ENCODE measurements at places on chromosomes 13 and 19.

DNA sequence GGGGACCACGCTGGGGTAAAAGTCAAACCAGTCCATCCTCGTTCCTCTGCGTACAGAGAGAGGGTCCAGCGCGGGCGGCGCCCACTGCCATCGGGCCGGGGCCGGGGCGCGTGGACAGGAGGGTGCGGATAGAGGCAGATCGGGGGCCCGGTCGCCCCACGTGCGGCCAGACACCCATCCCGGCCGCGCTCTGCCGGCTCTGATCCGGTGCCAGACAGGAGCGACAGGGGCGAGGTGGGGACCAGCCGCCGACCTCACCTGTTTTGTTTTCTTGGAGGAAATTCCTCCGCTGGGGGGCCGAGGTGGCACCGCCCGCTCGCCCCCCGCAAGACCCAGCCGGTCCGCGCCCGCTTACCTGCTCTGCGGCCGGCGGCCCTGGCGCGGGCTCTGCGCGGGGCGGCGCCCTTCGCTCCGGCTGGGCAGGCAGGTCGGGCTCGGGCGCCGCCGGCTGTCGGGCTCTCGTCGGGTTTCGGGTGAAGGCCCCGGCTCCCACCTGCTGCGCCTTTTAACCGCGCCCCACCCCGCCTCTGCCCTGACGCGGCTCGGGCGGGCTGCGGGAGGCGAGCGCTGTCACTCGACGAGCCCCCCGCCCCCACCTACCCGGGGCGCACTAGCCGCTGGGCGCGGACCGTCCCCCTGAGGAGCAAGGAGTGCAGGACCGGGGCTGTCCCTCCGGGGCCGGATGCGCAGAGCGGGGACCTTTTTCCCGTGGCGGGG lies at the start of gene GJB6:
Gene GJB6 (minus strand): TSS at position 481 of the 717 bp plus-strand sequence. CDS start 8,839 bp downstream, outside the sequence.
- DNase-seq = peak; percentile 23

GRCh38 chr13:43647471-43647870 lies 139.3 kb downstream of the ENOX1 start:
- no peak for DNase-seq

- no peak for DNase-seq
Measured at GRCh38 chr13:66071608-66072007, 1158.5 kb downstream of the PCDH9 start.

DNA sequence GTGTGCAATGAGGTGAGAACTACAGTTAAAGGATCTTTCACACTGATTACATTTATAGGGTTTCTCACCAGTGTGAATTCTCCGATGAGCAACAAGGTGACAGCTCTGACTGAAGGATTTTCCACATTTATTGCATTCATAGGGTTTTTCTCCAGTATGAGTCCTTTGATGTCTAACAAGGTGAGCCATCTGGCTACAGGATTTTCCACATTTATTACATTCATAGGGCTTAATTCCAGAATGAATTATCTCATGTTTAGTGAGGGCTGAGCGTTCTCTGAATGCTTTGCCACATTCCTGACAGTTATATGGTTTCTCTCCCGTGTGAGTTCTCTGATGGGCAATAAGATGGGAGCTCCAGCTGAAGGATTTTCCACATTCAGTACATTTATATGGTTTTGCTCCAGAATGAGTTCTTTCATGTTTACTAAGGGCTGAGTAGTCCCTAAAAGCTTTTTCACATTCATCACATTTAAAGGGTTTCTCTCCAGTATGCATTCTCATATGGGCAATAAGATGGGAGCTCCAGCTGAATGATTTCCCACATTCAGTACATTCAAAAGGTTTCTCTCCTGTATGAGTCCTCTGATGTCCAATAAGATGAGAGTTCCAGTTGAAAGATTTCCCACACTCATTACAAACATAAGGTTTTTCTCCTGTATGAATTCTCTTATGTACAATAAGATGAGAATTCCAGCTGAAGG lies 4.4 kb upstream of the C19orf18 start:
- no peak for DNase-seq

- DNase-seq = no peak
Measured at GRCh38 chr13:25302121-25302520, 696 bp downstream of the NUP58 start.

GRCh38 chr13:110228936-110229904 lies 77.7 kb downstream of the COL4A1 start:
- no peak for DNase-seq

DNA sequence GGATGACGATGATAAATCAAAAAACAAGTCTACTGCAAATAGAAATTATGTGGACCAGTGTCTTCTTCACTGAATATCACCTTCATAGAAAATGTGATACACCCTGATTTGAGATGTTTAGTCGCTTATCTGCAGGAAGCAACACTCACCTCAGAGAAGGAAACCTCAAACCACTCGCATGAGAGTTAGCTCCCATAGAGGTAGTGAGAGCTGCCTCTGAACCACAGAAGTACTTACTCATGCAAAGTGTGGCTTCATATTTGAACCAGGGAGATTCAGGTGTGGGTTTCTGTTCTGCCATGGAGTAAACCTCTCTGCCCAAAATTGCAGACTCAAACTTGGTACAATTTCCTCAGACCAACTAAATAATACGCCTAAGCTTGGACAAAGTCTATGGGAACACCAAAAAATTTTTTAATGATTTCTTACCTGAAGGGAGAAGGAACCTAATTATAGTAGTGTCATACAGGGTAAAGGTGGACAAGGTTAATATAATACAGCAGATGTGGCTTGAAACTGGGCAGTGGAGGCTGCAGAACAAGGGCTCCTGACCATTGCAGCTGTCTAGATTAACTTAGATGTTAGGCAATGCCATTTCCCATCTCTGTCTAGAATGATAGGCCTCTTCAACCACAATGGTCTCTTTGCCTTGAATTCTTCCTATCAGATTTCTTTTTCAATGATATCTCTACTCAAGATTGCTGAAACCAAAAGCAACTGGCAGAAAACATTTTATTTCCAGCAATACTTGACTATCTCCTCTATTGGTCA lies 29.6 kb upstream of the RCBTB2 start:
- DNase-seq = no peak

DNA sequence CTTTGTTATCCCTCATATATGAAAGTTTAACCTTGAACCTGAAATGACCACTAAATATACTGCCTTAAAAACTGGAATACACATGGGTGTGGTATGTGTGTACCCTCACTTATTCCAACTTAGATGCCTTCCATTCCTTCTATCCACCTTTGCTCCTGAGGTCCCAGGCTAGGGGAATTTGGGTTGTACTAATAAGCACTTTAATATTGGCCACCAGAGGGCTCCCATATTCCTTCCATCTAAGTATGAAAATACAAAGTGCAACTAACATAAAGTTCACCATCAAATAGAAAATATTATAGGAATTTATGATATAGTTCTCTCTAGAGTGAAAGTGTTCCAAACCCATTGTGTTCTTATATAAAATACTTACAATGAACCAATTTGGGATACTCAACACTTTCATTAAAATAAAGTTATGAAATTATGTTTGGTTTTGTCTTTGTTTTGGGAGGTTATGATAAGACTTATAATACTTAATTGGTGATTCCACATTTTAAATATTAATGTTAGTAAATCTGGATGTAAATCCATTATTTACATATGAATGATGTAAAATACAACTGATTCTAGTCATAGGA lies 62.3 kb downstream of the ITGBL1 start:
- DNase-seq = no peak

GRCh38 chr19:44847144-44848035 lies 1.3 kb downstream of the NECTIN2 start:
- no peak for DNase-seq

GRCh38 chr19:17405250-17406045 lies at the start of gene BST2:
Gene BST2, minus strand, starts transcription at chr19:17405630. Its CDS starts 55 bp downstream, at chr19:17405575.
- no peak for DNase-seq

- DNase-seq = no peak
Measured at GRCh38 chr19:54432144-54432738, 16.8 kb upstream of the LENG8 start.

- no peak for DNase-seq
Measured at GRCh38 chr19:3975144-3975543, 4.2 kb upstream of the DAPK3 start.

GRCh38 chr19:46176116-46176860 lies 28.2 kb downstream of the IGFL2 start:
- no peak for DNase-seq

GRCh38 chr13:102707467-102707866 lies 12.6 kb upstream of the METTL21C start:
- DNase-seq = no peak

DNA sequence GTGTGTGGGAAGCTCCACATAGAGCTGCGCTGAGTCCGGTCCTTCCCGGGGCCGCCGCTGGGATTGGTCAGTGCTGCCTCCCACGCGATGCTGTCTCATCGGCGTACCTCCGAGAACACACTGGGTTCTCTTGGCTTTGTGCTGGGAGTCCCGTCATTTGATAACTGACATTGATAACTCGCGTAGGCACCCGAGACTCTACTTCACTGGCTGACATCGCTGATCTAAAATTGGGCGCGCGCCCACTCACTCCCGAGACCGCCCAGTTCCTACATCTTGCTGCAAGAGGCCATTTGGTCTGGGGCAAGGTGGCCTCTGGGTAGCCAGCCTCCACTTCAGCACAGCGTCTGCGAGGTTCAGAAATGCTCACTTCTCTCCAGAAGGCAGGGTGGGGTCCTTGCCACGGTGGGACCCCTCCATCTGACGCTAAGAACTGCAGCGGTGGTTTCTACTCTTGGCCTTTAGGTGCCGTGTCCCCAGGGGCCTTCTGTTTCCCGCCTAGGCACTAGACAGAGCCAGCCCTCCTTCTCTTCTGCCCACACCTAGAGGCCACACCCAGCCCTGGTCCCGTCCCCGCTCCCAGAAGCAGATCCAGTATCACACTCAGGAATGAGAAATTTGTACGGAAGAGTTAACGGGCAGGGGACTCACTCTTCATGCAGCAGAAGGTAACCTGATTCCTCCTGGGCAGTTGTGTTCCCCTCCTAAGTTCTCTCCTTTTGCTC lies 40.7 kb upstream of the ATP11A start:
- no peak for DNase-seq

- no peak for DNase-seq
Measured at GRCh38 chr19:15015946-15016542, 33.2 kb upstream of the CASP14 start.

- no peak for DNase-seq
Measured at GRCh38 chr19:14648506-14648905, 26.1 kb downstream of the ADGRE3 start.

- no peak for DNase-seq
Measured at GRCh38 chr19:24054044-24054935, 32.7 kb upstream of the ZNF254 start.

GRCh38 chr19:35332817-35333216 lies 3.8 kb downstream of the CD22 start:
- DNase-seq = peak; percentile 19

DNA sequence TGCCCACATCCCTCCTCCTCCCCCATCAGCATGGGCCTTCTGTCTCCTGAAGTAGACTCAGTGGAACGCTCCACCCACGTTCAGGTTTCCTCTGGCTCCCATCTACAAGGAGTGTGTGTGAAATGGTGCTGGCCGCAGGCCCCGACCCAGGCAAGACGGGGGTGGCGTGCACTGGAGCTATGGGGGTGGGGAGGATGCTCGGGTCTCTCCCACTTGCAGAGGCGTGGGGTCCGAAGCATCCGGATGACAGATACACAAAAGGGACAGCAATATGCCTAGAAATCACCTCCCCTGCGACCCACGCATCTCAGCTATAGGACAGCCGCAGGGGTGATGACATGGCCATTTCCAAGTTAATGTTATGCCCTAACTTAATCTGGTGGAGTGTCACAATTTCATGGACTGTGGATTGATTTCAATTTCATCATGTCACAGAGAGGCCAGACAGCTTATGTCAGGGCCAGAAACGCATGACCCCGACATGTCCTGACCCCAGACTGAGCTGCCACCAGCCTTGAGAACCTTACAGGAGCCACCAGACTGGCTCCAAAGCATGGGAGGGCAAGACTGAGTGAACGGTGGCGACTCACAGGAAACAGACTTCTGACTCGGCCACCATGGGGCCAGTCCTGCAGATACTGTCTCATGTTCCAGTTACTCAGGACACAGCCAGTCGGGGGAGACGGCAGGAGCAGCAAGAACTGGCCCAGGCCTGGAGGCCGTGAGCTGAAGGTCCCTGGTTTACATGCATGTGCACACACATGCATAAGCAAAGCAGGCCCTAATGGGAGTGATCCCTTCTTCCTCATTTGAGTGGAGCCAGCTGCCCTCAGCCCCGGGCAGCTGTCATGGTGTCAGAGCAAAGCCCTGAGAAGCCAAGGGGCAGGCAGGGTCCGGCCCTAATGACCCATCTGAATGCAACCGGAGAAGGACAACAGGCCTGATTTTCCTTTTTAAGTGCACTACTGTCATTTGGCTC lies 82.2 kb downstream of the SLC7A1 start:
- DNase-seq = no peak

GRCh38 chr19:53432088-53432661 lies 391 bp downstream of the ZNF761 start:
- DNase-seq = no peak

GRCh38 chr19:57192993-57193392 lies 1.7 kb downstream of the ZNF264 start:
- no peak for DNase-seq

GRCh38 chr13:111623208-111623607 lies 302.8 kb downstream of the TEX29 start:
- no peak for DNase-seq

GRCh38 chr19:58010507-58010906 lies 7.9 kb upstream of the ZNF606 start:
- no peak for DNase-seq

GRCh38 chr19:49212016-49212701 lies 54.6 kb downstream of the TRPM4 start:
- DNase-seq = no peak

DNA sequence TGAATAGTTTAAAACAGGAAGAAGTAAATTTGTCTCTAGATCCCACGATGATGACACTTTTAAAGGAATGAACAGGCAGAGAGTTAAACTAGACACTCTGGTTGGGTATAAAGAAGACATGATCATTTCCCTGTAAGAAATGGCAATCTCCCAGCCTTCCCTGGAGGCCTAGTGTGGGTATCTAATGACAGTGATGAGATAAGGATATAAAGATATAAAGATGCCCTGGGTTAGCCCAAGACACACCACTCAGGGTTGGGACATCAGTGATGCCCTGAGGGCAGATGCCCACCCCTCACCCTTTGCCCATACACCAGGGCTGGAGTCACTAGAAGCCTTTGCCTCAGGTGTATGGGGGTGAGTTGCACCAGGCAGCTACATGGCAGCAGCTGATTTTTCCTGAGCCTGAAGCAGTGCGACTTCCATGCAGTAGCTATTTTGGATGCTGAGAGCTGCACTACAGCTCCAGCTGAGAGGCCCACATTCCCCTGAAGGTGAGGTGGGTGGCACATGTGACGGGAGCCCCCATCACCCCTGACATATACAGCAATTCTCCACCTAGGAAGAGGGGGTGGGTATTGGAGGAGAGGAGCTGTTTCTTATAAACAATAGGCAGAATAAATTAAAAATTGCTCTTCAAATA lies 177.5 kb downstream of the NDFIP2 start:
- DNase-seq = no peak

DNA sequence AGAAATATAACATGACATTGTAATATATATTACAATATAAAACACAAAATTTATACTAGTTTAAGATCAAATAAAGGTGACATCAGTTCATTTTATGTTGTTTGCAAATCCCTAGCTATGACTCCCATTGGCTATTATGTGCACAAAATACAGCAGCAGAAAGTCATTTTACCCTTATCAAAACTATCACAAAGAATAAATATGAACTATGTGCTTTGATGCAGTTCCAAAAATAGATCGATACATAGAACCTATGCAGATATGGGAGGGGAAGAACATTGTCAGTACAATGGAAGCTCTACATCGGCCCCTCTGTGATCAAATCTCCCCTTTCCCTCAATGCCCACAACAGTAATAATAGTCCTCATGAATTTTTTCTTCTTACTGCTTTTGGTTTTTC lies 1038.1 kb upstream of the PCDH20 start:
- no peak for DNase-seq

All from stimulated activated CD4-positive, alpha-beta T cell treated with anti-CD3 and anti-CD28 coated beads, Interleukin-1b, Interleukin-23, amount 100 ng/mL, for 4 hours (primary cell).